Activated naive CD8-positive, alpha-beta T cell treated with anti-CD3 and anti-CD28 coated beads, Interleukin-2, amount 10 ng/mL, durations not matched to agents 7 days and 5 days (primary cell): ENCODE measurements at places on chromosomes 13 and 19.

GRCh38 chr13:50682002-50682401, 161.5 kb downstream of the DLEU7 start:
- H3K4me1 ChIP-seq, result peaks cover 15% of the 10 kb centered on the region
- no peak overlapping the region for H3K27ac ChIP-seq
- no peaks in the 10 kb centered on the region for H3K36me3 ChIP-seq
- no peak overlapping the region for H3K4me3 ChIP-seq

GRCh38 chr19:2359992-2360685, at the start of gene TMPRSS9:
TSS of gene TMPRSS9 (plus strand) at chr19:2360265. CDS start at chr19:2389786, 29,521 bp downstream.
- no peaks in the 10 kb centered on the region for H3K36me3 ChIP-seq
- no peak for DNase-seq
- H3K27ac ChIP-seq, result no peak within 1 kb of the TSS
- no peak within 1 kb of the TSS for H3K4me3 ChIP-seq
- H3K27me3 ChIP-seq, result peaks cover 13% of the 10 kb centered on the region

DNA sequence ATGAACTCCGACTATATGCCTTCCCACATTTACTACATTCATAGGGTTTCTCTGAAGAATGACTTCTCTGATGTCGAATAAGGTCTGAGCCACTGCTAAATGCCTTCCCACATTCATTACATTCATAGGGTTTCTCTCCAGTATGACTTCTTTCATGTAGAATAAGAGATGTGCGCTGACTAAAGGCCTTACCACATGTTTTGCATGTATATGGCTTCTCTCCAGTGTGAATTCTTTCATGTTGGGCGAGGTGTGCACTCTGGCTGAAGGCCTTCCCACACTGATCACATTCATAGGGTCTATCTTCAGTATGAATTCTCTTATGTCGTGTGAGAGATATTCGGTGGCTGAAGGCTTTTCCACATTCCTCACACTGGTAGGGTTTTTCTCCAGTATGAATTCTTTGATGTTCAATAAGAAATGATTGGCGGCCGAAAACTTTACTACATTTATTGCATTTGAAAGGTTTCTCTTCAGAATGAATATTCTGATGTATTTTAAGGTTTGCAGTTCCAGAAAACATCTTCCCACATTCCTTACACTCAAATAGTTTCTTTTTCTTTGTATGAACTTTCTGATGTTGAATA, 35.8 kb downstream of the ZNF667 start:
- H3K36me3 ChIP-seq, result peaks cover 13% of the 10 kb centered on the region
- no peak overlapping the region for H3K4me3 ChIP-seq
- DNase-seq, result no peak
- H3K27ac ChIP-seq, result no peak overlapping the region
- H3K4me1 ChIP-seq, result no peaks in the 10 kb centered on the region
- no peaks in the 10 kb centered on the region for H3K27me3 ChIP-seq

DNA sequence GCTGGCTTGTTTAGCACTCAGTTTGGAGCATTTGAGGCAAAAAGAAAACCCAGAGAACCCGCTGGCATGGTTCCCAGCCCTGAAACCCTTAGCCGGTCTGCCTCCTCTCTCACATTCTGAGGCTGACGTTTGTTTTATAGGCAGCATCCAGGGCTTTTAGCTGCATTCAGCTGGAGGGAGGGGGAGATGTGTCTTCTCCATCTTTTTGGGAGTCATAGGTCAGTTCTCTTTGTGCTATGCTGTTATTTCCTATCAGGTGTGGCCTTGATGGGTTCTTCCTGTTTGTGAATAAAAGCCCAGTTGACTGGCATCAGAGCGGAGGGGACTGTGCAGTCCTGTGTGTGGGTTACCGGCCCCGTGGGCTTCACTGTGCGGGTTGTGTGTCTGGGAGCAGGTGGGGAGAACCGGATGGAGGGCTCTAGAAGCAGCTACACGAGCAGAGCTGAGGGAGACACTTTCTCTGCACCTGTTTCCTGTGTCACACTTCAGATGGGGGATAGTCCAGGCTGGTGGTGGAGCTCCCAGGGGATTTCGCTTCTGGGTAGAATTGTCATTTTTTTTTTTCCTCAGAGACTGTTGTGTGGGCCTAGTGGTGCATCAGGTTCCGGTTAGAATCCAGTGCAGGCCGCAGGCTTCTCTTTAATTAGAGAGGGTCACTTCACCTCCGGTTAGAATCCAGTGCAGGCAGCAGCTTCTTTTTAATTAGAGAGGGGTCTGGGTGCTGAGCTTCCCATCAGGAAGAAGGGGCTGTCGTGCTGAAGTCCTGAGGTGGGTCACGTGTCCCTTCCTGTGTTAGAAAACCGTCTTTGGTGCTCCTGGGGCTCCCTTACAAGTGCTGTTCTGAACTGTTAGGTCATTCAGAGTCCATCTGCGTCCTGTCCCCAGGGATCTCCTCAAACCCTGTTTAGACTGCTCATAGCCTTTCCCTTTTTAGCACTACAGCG, 69.6 kb downstream of the ARHGEF7 start:
- peaks cover 33% of the 10 kb centered on the region for H3K36me3 ChIP-seq
- peak overlapping the region; percentile 89 for H3K27ac ChIP-seq
- H3K4me3 ChIP-seq, result peak overlapping the region; percentile 68
- H3K27me3 ChIP-seq, result no peaks in the 10 kb centered on the region

GRCh38 chr19:49057636-49058234, at the start of gene CGB7:
TSS of gene CGB7 (minus strand) at chr19:49057749. CDS start at chr19:49055375, 2,374 bp downstream.
- H3K27ac ChIP-seq, result no peak within 1 kb of the TSS
- no peaks in the 10 kb centered on the region for H3K36me3 ChIP-seq
- H3K4me3 ChIP-seq, result peak within 1 kb of the TSS; percentile 70
- H3K27me3 ChIP-seq, result peaks cover 57% of the 10 kb centered on the region

- no peaks in the 10 kb centered on the region for H3K36me3 ChIP-seq
- no peak overlapping the region for H3K27ac ChIP-seq
- H3K4me3 ChIP-seq, result no peak overlapping the region
- DNase-seq, result no peak
Measured at GRCh38 chr19:33293255-33294057, 8.9 kb downstream of the CEBPA start.

GRCh38 chr13:94938124-94938523, 225.8 kb upstream of the SOX21 start:
- no peaks in the 10 kb centered on the region for H3K4me1 ChIP-seq
- H3K27ac ChIP-seq, result no peak overlapping the region
- H3K27me3 ChIP-seq, result peaks cover 11% of the 10 kb centered on the region
- no peak for DNase-seq
- no peaks in the 10 kb centered on the region for H3K36me3 ChIP-seq

DNA sequence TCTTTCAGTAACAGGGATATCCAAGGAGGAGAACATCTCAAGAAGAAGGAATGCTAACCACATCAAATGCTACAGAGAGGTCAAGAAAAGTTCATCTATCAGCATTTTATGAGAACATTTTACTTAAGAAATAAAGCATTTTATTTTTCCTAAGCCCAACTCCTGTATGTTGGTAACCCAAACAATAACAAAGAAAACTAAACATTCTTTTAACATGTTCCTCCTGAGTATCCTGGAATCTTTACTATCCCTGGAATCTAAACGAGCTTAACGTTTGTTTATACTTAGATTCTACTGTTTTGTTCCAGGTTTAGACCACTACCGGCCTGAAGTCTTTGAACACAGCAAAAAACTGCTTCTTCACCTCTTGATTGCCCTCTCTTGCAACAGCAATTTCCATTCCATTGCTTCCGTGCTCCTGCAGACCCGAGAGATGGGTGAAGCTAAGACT, 89.7 kb downstream of the ZAR1L start:
- H3K36me3 ChIP-seq, result no peaks in the 10 kb centered on the region
- no peak overlapping the region for H3K4me3 ChIP-seq

DNA sequence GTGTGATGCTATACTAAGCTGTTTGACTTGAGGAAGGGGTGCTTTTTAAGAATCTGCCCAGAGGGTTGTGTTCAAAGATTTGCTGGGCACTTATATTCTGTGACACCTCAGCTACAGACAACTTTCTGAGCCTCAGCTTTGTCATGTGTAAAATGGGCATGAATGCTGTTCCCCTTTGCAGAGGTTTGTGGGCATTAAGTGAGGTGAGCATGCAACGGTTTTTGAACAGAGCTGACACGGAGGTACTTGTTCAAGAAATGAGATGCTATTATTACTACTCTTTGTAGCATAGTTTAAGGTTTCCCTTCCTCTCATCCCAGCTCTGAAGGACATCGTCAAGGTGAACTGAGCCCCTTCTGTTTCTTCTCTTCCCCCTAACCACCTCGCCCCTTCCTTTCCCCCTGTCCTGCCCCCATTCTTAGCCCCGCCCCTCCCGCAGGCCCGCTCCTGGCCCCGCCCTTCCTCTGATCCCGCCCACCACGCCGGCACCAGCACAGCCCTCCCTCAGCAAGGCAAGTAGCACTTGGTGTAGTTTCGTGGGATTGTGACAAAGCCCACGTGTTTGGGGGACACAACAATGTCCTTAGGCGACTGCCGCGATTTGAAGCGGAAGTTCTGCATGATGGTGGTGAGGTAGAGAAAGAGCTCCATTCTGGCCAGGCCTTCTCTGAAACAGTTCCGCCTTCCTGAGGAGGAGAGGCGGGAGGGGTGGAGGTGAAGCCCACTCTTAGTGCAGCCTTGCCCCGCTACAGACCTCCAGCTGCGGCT, 26.1 kb upstream of the CYP2A7 start:
- H3K36me3 ChIP-seq, result no peaks in the 10 kb centered on the region
- DNase-seq, result peak; percentile 65
- peaks cover 35% of the 10 kb centered on the region for H3K27me3 ChIP-seq
- no peak overlapping the region for H3K27ac ChIP-seq
- H3K4me3 ChIP-seq, result peak overlapping the region; percentile 60
- peaks cover 9% of the 10 kb centered on the region for H3K4me1 ChIP-seq

- H3K27ac ChIP-seq, result no peak overlapping the region
- no peaks in the 10 kb centered on the region for H3K27me3 ChIP-seq
- H3K36me3 ChIP-seq, result no peaks in the 10 kb centered on the region
- peaks cover 21% of the 10 kb centered on the region for H3K4me1 ChIP-seq
Measured at GRCh38 chr13:114225610-114226009, 9.1 kb upstream of the CDC16 start.

DNA sequence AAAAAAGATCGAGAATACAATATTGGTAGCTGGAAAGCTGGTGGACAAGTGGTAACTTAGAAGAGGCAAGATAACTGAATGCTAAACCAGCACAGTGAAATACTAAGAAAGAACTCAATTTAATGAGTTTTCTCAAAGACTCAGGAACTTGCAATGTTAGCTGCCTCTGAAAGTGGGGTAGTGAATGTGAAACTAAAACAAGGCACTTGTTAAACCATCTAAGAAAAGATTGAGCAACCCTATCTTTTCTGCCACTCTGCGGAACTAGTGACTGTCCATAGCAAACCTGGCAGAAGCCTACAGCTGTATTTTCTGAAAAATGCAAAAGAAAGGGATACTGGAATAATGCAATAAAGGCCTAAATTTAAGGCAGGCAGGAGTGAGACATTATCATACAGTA, 1574.4 kb upstream of the PRR20A start:
- H3K4me3 ChIP-seq, result no peak overlapping the region
- H3K27me3 ChIP-seq, result no peaks in the 10 kb centered on the region
- H3K36me3 ChIP-seq, result no peaks in the 10 kb centered on the region
- no peaks in the 10 kb centered on the region for H3K4me1 ChIP-seq
- H3K27ac ChIP-seq, result no peak overlapping the region

GRCh38 chr13:94318418-94318817, 161.1 kb downstream of the DCT start:
- H3K27me3 ChIP-seq, result no peaks in the 10 kb centered on the region
- H3K36me3 ChIP-seq, result peaks cover 8% of the 10 kb centered on the region
- H3K27ac ChIP-seq, result no peak overlapping the region

GRCh38 chr19:3115916-3116602, 19.8 kb upstream of the GNA15 start:
- H3K27me3 ChIP-seq, result no peaks in the 10 kb centered on the region
- peaks cover 2% of the 10 kb centered on the region for H3K4me1 ChIP-seq
- H3K27ac ChIP-seq, result no peak overlapping the region

- H3K27me3 ChIP-seq, result no peaks in the 10 kb centered on the region
- peaks cover 14% of the 10 kb centered on the region for H3K36me3 ChIP-seq
- H3K4me1 ChIP-seq, result peaks cover 3% of the 10 kb centered on the region
Measured at GRCh38 chr19:34332027-34332760, 32.8 kb upstream of the GPI start.

- no peak for DNase-seq
- no peaks in the 10 kb centered on the region for H3K27me3 ChIP-seq
- no peaks in the 10 kb centered on the region for H3K4me1 ChIP-seq
- no peaks in the 10 kb centered on the region for H3K36me3 ChIP-seq
Measured at GRCh38 chr13:109465148-109465547, 321.2 kb downstream of the IRS2 start.

- no peak for DNase-seq
- H3K4me3 ChIP-seq, result no peak overlapping the region
- peaks cover 7% of the 10 kb centered on the region for H3K4me1 ChIP-seq
- no peaks in the 10 kb centered on the region for H3K27me3 ChIP-seq
Measured at GRCh38 chr13:77207943-77208342, 119.0 kb downstream of the MYCBP2 start.

DNA sequence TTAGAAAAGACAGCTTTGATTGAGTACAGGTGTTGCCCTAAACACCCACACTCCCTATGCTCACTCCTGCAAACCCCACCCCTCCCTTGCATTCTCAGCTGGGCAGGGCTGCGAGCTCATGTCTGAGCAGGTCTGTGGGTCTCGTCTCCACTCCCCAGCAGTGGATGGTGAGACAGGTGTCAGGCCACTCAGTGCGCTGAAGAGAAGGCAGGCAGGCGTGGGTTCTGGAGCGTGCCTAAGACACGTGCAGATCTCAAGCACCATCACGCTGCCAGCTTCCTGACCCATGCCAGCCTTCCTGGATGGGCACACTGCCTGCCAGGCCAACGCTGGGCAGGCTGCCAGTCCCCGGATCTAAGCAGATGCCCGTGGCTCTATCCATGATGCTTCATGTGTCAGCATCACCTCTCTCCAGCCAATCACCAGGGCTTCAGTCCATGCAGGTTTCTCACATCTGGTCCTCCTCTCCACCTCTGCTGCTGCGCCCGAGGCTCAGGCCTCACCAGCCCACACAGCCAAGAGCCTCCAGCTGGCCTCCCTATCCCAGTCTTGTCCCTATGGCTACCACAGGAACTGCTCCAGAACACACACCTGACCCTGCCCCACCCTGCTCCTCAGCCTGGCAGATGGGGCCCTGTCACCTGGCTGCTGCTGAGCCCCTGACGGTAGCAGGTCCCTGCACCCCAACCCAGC, 42.6 kb downstream of the EPS15L1 start:
- no peak overlapping the region for H3K4me3 ChIP-seq
- H3K27ac ChIP-seq, result peak overlapping the region; percentile 14
- H3K4me1 ChIP-seq, result peaks cover 8% of the 10 kb centered on the region
- no peaks in the 10 kb centered on the region for H3K27me3 ChIP-seq
- H3K36me3 ChIP-seq, result peaks cover 9% of the 10 kb centered on the region
- DNase-seq, result no peak

- H3K27ac ChIP-seq, result no peak overlapping the region
- no peak overlapping the region for H3K4me3 ChIP-seq
- no peaks in the 10 kb centered on the region for H3K4me1 ChIP-seq
- H3K27me3 ChIP-seq, result peaks cover 2% of the 10 kb centered on the region
- H3K36me3 ChIP-seq, result no peaks in the 10 kb centered on the region
- DNase-seq, result peak; percentile 17
Measured at GRCh38 chr13:113793718-113794085, 34.7 kb downstream of the TMEM255B start.

- no peak for DNase-seq
- no peak overlapping the region for H3K27ac ChIP-seq
- H3K27me3 ChIP-seq, result peaks cover 14% of the 10 kb centered on the region
- H3K4me3 ChIP-seq, result no peak overlapping the region
- H3K36me3 ChIP-seq, result peaks cover 3% of the 10 kb centered on the region
- no peaks in the 10 kb centered on the region for H3K4me1 ChIP-seq
Measured at GRCh38 chr13:48945626-48946025, 30.1 kb upstream of the FNDC3A start.

- H3K36me3 ChIP-seq, result no peaks in the 10 kb centered on the region
- no peak for DNase-seq
- H3K27me3 ChIP-seq, result no peaks in the 10 kb centered on the region
- no peak overlapping the region for H3K27ac ChIP-seq
- H3K4me3 ChIP-seq, result no peak overlapping the region
- no peaks in the 10 kb centered on the region for H3K4me1 ChIP-seq
Measured at GRCh38 chr13:24642219-24642618, 38.0 kb upstream of the ATP12A start.
